ENCODE measurements at places on chromosomes 2 and 18.
A peak's percentile ranks its signal among the peaks of the same experiment; 100 is the strongest.

- DNase-seq, result no peak
These were observed 165.3 kb upstream of the STK17B start for GRCh38 chr2:196336715-196337114.

GRCh38 chr2:205409411-205409810, 272.9 kb upstream of the NRP2 start:
- DNase-seq, result no peak

DNA sequence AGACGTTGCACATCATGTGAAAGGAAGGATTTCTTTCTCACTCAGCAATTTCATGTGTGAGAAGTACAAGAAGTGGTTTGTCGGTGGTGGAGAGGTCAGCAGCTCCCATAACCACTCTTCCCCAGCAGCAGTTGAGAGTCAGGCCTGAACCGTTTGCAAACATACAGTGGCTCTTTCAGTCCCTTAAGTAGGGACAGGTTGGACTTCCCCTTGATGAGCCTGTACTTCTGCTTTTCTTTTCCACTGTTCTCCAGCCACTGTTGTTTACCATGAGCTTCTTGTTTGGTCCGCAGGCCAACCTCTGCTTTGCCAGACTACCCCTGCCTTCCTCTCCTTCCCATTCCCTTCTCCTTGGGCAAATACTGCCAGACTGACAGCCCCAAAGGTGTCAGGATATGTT, 391.3 kb upstream of the CELF4 start:
- DNase-seq, result no peak

DNA sequence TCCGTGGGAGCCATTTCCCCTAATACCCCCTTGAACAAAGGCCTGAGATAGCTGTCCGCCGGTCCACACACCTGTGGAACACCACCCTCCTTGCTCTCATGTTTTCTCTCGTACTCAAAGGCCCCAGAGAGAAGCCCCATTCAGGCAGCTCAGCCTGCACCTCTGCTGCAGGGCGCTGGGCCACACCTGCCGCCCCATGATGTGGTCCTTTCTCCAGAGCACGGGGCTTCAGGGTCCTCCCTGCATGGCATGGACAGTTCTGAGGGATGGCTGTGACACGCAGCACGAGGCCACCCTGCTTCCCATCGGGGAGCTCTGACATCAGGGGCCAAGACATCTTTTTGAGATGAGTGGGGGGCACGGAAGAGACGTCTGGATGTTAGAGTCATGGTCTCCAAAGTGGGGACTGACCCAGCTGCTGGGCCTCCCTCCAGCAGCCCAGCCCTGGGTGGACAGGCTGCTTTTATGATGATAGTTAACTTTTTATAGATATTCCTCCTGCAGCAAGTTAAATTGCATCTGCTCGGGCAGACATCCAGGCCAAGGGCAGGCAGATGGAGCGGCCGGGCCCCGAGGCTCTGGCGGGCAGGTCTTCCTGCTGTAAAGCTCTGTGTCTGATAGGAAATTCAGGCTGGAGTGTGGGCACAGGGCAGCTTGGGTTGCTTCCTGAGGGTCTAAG, 56.7 kb downstream of the SDC1 start:
- no peak for DNase-seq

DNA sequence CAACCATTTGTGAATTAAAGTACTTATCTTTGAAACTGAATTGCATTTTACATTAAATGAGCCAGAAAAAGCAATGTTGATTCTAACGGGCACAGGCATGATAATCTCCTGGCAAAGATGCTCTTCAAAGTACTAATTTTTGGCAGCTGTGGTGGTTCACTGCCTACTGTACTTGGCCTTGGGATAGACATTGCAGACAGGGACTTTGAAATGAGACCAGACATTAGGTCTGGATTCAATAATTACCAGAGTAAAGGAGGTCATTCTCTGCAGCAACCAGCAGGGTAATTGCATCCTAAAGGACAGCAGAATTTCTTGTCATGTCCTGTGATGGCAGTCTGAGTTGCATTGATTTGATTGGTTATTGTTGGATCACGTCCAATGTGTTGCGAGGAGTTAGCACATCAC, 986.5 kb downstream of the TDRD15 start:
- DNase-seq, result no peak

DNA sequence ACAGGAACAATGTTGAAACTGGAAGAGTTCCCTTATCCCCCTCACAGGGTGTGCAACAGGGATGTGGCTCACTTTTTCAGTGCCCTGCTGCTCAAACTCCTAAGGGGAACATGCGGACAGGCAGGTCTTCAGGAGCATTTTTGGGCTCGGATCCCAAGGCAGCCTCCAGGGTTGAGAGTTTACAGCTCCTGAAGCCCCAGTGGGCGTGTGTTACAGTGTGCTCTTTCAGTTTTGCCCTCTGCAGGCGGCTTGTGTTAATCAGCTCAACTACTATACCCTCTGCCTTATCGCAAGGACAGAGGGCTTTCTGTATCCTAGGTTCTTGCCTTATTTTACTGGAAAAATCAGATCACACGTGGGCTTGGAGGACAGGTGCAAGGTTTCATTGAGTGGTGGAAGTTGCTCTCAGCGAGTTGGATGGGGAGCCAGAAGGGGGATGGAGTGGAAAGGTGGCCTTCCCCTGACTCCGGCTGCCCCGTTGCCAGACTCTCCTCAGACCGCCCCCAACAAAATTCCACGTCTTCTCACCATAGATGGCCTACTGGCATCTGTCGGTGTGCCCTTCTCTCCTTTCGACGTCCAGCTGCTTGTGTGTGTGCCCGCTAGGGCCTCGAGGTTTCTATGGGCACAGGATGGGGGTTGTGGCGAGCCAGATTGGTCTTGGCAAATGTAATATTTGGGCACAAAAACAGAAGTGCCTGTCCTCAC, 541.9 kb downstream of the TMX3 start:
- no peak for DNase-seq

DNA sequence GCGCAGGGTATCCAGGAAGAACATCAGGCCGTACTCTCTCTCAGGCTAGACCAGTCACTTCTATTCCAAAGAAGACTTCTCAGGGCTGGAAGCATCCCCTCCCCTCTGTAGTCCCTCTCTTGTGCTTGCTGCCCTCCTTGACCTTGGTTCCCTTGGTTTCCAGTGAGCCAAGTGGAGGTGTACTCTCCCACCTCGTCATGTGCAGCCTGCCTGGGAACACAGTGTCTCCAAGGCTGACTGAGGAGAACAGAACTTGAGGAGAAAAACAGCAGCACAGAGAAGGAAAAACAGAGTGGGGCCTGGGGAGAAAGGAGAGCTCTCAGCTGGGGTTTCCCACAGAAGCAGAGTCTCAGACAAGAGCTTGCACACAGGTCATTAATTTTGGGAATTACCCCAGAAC, 52.7 kb downstream of the HAUS1 start:
- no peak for DNase-seq

DNA sequence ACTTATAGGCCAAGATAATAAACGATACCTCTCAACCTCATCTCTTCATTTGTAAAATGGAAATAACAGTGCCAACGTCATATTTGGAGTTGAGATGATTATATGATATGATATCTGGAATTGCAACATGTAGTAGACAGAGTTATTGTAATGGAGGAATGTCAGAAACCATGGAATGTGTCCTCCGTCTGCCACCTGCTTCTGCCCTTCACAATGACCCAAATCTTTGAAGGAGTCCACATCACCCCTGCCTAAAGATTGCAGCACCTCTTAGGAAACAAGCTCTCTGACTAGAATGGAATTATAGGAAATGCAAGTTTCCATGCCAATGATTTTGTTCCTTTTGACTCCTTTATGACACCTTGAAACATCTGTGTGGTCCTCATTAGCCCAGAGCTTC, 14.9 kb downstream of the NR4A2 start:
- no peak for DNase-seq

- DNase-seq, result no peak
These were observed 7.7 kb upstream of the ALPI start for GRCh38 chr2:232448304-232448690.

- DNase-seq, result peak; percentile 7
These were observed 37.0 kb downstream of the MAL start for GRCh38 chr2:95062242-95063085.

- DNase-seq, result no peak
These were observed 54.3 kb downstream of the ST3GAL5 start for GRCh38 chr2:85834466-85834865.

- no peak for DNase-seq
These were observed 55.1 kb downstream of the MREG start for GRCh38 chr2:215958257-215958656.

DNA sequence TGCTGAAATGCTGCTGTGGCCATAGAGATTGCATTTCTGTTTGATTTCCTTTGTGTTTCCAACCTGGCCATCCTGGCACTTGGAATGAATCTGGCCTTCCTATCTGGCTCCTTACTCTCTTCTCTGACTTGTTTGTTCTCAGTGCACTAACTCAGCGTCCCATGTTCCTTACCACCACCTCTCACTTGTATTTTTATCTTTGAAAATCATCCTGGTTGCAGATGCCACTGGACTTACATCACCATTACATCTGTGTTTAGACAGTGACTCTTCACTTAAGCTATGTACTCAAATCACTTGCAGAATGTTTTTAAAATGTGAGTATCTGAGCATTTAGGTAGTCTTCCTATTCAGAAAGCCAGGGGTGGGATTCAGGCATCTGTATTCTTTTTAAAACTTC, 239.5 kb downstream of the WDR7 start:
- no peak for DNase-seq

- no peak for DNase-seq
These were observed 72.2 kb upstream of the MAP2 start for GRCh38 chr2:209351636-209352035.

- no peak for DNase-seq
These were observed 1815.6 kb upstream of the LRRTM1 start for GRCh38 chr2:82120115-82120514.

DNA sequence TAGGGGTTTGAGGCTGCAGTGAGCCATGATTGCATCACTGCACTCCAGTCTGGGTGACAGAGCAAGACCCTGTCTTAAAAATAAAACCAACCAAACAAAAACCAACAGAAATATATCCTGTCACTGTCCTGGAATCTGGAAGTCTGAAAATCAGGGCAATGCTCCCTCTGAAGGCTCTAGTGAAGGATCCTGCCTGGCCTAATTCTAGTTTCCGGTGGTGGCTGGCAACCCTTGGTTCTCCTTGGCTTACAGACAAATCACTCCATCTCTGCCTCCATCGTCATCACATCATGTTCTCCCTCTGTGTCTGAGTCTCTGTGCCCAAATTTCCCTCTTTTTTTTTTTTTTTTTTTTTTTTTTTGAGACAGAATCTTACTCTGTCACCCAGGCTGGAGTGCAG, 15.9 kb upstream of the VPS4B start:
- DNase-seq, result no peak

GRCh38 chr18:2554696-2555095, 16.6 kb downstream of the METTL4 start:
- DNase-seq, result no peak

DNA sequence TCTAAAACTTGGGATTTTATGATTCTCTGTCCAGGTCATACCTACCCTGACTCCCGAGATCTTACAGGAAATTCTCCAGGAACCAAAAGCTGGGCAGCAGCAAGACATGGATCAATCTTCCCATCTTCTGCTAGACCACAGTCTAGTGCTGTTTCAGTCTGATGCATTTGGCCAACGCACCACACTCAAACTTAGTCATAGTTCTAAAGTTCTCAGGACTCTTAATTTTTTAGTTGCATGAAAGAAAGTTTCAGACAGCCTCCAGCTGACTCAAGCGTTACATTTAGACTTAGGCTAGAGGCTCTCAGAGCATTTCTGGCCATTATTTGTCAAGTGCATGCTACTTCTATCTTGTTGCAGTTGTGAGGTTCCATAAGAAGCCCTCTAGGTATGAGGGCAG, 230.1 kb upstream of the CCDC150 start:
- no peak for DNase-seq

DNA sequence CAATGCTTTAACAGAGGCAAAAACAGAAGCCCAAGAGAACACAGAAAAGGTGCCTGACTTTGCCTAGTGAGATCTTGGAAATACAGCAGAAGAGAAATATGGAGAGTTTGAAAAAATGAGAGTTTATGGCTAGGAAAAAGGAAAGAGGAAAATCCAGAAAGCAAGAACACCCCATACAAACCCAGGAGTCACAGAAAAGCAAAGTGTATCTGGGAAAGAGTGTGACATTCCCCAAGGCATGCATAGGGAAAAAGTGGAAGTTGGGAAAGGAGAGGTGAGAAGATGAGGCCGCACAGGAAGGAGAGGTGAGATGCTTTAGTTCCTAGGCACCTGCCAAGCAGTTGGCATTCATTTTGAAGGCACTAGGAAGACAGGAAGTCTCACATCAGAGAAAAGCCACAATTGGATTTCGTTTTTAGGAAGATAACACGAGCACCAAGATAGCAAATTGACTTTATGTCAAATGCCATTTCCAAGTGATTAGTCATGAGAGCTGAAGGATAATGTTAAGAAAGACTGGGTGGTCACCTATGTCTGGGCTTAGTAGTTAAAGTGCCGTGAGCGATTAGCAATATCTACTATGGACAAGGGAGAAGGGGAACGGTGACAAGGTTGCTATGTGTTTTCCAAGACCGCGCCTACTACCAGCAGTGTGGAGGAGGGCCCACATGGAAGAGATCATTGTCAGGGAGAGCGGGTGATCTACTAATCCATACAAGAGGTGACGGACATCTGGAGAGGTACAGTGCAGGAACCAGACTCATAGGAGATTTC, 224.1 kb upstream of the PARD3B start:
- no peak for DNase-seq

- DNase-seq, result peak; percentile 63
These were observed at the start of gene ANKMY1 for GRCh38 chr2:240557808-240558207. TSS of gene ANKMY1 (minus strand) at chr2:240557988. CDS start at chr2:240557335, 653 bp downstream.

DNA sequence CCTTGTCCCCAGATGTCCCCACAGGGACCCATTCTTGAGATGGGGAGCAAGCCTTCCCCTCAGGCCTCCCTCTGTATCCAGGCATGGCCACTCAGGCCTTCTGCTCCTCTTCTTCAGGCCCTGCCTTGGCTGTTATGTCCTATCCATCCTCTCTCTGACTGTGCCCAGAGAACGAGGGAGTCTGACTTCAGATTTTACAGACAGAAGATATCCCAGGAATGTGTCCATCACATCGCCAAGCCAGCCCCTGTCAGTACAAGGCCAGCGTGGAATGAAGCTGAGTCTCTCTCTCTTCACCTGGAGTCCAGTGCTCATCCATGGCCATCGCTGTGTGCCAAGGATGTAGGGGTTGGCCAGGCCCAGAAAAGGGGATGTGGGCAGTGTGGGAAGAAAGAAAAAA, 57.6 kb downstream of the SDC1 start:
- no peak for DNase-seq

DNA sequence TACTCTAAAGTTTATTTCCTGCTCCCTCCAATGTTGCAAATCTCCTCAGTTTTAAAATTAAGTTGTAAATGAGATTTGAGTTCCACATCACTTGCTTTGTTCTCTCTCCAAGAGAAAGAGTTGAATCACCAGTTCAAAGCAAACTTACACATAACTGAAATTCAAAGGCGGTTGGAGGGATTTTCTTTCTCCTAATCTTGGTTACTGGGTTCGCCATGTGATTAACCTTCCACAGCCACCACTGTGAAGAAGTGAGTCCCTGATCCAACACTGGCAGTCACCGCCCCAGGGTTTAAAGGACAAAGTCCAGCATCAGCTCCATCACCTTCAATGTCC, 247.1 kb downstream of the MYCN start:
- no peak for DNase-seq

GRCh38 chr2:134189009-134189720, 64.7 kb upstream of the MGAT5 start:
- DNase-seq, result no peak

- DNase-seq, result no peak
These were observed 28.7 kb downstream of the KIF1A start for GRCh38 chr2:240791221-240791800.

- DNase-seq, result no peak
These were observed 201.5 kb upstream of the SLC35G4 start for GRCh38 chr18:11407940-11408339.

Measured in CD4-positive, alpha-beta T cell treated with Interleukin-4 for 1 hour (primary cell).